Osteoblast (primary cell): ENCODE measurements at places on chromosomes 12 and 14. TPM values are rescaled to one million over a fixed set of nuclear protein-coding genes. Genes with fewer than 3 reads are reported as not detected.

- H3K4me1 ChIP-seq: peaks cover 38% of the 10 kb centered on the region
- peaks cover 2% of the 10 kb centered on the region for H3K36me3 ChIP-seq
- peak overlapping the region; percentile 35 for H3K27ac ChIP-seq
- no peak for DNase-seq
Observed at GRCh38 chr12:68633614-68634558, 23.2 kb downstream of the RAP1B start.

GRCh38 chr12:66508025-66508424 lies 170.9 kb downstream of the GRIP1 start:
- no peak overlapping the region for H3K4me3 ChIP-seq
- no peak overlapping the region for H3K27ac ChIP-seq
- H3K27me3 ChIP-seq: no peaks in the 10 kb centered on the region
- DNase-seq: no peak

DNA sequence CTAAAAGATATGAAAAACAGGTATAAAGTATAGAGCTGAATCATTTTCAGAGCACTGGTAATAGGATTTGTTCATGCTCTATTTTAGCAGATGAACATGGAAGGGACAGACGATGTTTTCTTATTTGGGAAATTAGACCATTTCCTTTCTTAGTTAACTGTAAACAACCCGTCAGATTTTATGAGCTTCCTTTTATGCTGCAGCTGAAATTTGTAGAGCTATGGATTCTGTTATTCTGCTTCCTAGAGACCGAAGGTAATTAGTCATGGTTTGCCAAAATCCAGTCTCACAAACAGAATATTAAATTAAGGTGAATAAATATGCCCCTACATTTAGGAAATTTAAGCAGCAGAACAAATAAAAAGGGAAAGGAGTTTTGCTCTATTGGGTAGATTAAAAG lies 180.2 kb upstream of the SYT1 start:
- H3K4me3 ChIP-seq: no peak overlapping the region
- no peaks in the 10 kb centered on the region for H3K36me3 ChIP-seq
- no peaks in the 10 kb centered on the region for H3K27me3 ChIP-seq
- H3K4me1 ChIP-seq: no peaks in the 10 kb centered on the region
- DNase-seq: no peak

The VRTN gene
- total RNA-seq: not detected in 2 replicates

GRCh38 chr14:77599889-77600288 lies 16.5 kb downstream of the SPTLC2 start:
- no peaks in the 10 kb centered on the region for H3K27me3 ChIP-seq
- H3K36me3 ChIP-seq: peaks cover 16% of the 10 kb centered on the region
- peak overlapping the region; percentile 30 for H3K27ac ChIP-seq
- no peak for DNase-seq

- no peak overlapping the region for H3K4me3 ChIP-seq
- H3K27ac ChIP-seq: peak overlapping the region; percentile 60
- DNase-seq: peak; percentile 45
- no peaks in the 10 kb centered on the region for H3K36me3 ChIP-seq
- peaks cover 6% of the 10 kb centered on the region for H3K4me1 ChIP-seq
- no peaks in the 10 kb centered on the region for H3K27me3 ChIP-seq
Observed at GRCh38 chr12:87756111-87756510, 273.1 kb downstream of the C12orf50 start.

GRCh38 chr14:31137214-31137889 lies 70.2 kb downstream of the HECTD1 start:
- no peaks in the 10 kb centered on the region for H3K4me1 ChIP-seq
- H3K36me3 ChIP-seq: peaks cover 52% of the 10 kb centered on the region
- H3K4me3 ChIP-seq: no peak overlapping the region
- no peak for DNase-seq
- H3K27ac ChIP-seq: no peak overlapping the region

The GPRC5D gene
- total RNA-seq: not detected in 2 replicates

DNA sequence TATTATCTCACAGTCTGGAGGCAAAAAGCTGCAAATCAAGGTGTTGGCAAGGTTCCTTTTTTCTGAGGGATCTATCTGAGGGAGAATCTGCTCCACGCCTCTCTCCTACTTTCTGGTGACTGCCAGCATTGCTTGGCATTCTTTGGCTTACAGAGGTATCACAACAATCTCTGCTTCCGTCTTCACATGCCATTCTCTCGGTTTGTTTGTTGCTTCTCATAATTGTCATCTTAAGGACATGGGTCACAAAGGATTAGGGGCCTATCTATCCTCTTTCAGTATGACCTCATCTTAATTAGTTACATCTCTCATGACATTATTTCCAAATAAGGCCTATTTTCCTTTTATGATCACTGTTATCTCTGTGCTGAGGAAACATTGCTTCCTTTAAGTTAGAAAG lies 345.0 kb downstream of the FOXG1 start:
- no peak for DNase-seq
- no peak overlapping the region for H3K27ac ChIP-seq
- no peaks in the 10 kb centered on the region for H3K36me3 ChIP-seq
- H3K4me3 ChIP-seq: no peak overlapping the region
- H3K27me3 ChIP-seq: no peaks in the 10 kb centered on the region

- H3K4me3 ChIP-seq: no peak overlapping the region
- DNase-seq: peak; percentile 56
- no peak overlapping the region for H3K27ac ChIP-seq
- H3K36me3 ChIP-seq: no peaks in the 10 kb centered on the region
- H3K4me1 ChIP-seq: peaks cover 9% of the 10 kb centered on the region
- H3K27me3 ChIP-seq: peaks cover 25% of the 10 kb centered on the region
Observed at GRCh38 chr12:56081393-56082347, 1.7 kb downstream of the ERBB3 start.

DNA sequence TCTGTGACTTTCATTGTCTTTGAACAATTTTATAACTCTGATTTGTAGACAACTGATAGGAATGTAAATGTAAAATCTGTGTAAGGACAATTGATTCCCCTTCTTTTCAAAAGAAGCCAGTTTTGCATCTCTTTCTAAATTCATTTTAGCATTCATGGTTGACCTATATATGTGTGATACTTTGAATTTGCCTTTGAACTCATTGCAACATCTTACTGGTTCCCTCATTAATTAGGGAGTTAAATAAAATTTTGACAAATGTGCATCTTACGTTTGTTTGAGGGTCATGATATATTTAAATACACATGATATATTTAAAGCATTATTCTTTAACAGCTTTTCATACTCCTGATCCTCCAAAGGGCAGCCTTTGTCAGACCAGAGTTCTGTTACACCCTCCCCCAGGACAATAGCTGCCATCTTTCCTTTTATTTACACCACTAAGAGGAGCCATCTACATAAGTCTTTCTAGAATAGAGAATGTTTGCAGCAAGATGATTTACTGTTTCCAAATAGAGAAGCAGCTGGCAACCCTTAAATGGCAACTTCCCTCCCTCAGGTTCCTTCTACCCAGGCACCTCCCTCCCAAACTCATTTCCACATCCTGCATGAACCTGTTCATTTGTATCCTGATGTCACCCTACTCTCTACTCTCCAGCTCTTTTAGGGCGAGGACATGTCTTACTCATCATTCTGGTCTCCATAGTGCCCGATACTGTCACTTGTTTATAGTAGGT lies 40.2 kb upstream of the APPL2 start:
- no peaks in the 10 kb centered on the region for H3K36me3 ChIP-seq
- H3K27me3 ChIP-seq: no peaks in the 10 kb centered on the region
- peaks cover 3% of the 10 kb centered on the region for H3K4me1 ChIP-seq

The FIGNL2 gene
- total RNA-seq: 0.29 and 0.36 TPM in 2 replicates
